ENCODE measurements at places on chromosomes 11 and 22.

- no peak for DNase-seq
Measured at GRCh38 chr11:65211293-65212105, 29.8 kb downstream of the CAPN1 start.

- no peak for DNase-seq
Measured at GRCh38 chr11:64089027-64089360, 53.3 kb downstream of the FLRT1 start.

- no peak for DNase-seq
Measured at GRCh38 chr22:17501679-17502285, 61.5 kb upstream of the SLC25A18 start.

- no peak for DNase-seq
Measured at GRCh38 chr11:116384407-116384806, 388.4 kb downstream of the BUD13 start.

DNA sequence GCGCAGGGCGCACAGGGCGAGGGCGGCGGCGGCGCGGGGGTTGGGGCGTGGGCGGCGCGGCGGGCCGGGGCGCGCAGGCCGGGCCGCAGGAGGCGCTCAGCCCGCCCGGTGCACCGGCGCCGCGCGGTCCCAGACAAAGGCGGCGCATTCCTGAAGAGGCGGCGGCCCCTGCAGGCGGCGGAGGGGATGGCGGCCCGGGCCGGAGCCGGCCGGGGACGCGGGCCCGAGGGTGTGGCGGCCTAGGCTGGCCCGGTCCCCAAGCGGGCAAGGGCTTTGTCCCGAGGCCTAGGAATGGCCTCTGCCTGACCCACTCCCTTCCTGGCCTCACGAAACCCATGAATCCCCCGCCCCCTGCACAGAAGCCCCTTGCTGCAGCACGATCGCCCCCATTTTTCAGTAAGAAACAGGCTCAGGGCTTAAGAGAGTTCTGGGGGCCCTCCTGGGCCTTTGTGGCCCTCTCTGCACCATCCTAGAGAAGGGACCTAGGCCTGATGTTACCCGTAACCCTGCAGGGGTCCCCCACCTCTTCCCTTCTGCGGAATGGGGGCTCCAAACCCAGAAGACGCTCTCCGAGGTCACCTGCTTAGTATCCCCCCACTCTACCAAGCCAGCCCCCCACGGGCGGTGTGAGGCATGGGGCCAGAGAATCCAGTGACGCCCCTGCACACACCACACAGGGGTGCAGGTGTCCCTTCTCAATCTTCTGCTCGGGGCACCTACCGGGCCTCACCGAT, at the start of gene RTN4R:
Gene RTN4R (minus strand): TSS at position 40 of the 734 bp plus-strand sequence. CDS start 226 bp downstream, outside the sequence.
- peak; percentile 75 for DNase-seq

GRCh38 chr22:49525801-49526535, 301.7 kb downstream of the BRD1 start:
- peak; percentile 60 for DNase-seq

DNA sequence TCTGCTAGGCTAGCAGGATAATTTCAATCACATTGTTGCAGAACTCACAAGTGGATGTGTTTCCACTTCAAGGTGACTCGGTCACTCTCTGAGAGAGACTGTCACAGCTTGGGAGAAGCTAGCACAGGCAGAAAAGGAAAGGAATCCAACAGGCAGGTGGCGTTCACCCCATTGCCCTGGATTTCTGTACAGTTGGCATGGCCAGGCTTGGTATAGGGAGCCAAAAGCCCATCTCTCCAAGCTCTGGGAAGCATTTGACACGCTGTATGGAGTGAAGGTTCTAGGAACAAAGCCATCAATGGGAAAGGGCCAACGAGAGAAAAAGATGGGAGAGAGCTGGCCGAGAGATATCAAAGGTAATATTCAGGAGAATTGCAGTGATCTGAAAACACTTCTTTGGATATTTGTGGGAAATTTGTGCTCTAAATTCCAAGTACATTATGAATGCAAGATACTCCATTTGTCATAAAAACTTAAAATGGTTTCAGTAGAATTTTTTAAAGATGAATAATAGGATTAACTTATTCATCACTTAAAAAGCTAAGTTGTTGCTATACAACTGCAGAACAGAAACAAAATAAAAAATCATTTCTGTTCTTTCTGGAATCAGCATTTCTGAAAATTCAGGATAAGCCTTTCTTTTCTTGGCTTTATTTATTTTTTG, 223.5 kb upstream of the NTM start:
- DNase-seq = no peak

DNA sequence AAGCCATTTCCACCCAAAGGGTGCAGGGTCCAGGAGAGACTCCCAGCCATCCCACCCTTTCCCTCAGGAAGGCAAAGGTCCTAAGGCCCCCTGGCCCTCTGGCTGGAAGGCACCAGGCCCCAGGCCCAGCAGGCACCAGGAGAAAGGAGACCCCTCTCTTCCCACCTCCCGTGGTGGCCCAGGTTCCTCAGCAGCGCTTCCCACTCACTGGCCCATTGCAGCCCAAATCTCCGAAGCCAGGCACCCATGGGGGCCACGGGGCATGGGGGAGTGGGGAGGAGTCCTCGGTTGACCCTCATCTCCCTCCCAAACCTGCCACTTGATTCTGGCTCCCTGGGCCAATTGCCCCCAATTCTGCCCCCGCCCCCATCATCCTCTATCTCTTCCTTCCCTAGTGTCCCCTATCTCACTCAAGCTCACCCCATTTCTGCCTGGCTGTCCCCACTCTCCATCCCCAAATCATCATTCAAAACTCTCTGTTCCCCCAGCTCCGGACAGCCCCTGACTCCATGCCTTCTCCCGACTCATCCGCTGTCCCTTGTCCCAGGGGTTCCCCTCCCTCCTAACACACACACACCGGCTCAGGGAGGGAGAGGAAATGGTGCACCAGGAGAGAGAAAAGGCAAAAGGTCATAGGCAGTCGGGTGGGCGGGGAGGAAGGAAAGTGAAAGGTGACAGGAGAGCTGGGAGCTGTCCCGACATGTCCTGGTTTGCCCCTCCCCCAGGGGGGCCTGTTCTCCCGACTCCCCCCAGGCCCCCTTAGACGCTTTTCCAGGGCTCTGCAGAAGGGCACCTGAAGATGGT, 1.2 kb downstream of the LIF start:
- no peak for DNase-seq

Data from head of caudate nucleus (tissue), 42 donors.